ENCODE measurements at places on chromosomes 16 and 17.

GRCh38 chr16:49856672-49857330 is 889 bp upstream of the ZNF423 start:
- DNase-seq, result peak; percentile 76

DNA sequence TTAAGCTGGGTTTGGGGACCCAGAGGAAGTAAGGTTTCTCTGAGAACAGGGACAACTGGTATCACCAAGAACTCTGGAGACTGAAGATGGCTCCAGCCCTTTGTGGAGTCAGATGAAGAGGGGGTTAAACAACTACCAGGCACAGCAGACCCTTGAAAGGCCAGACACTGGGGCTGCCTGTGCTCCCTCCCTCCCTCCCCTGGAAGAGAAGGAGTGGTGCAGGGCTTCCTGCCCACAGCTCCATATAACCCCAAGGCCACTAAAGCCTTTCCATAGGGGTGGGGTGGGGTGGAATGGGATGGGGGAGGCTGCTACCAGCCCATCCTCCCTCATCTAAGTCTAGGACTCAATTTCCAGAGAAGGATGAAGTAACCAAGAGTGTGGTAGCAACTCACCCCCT is 66.7 kb downstream of the CCDC182 start:
- DNase-seq, result no peak

DNA sequence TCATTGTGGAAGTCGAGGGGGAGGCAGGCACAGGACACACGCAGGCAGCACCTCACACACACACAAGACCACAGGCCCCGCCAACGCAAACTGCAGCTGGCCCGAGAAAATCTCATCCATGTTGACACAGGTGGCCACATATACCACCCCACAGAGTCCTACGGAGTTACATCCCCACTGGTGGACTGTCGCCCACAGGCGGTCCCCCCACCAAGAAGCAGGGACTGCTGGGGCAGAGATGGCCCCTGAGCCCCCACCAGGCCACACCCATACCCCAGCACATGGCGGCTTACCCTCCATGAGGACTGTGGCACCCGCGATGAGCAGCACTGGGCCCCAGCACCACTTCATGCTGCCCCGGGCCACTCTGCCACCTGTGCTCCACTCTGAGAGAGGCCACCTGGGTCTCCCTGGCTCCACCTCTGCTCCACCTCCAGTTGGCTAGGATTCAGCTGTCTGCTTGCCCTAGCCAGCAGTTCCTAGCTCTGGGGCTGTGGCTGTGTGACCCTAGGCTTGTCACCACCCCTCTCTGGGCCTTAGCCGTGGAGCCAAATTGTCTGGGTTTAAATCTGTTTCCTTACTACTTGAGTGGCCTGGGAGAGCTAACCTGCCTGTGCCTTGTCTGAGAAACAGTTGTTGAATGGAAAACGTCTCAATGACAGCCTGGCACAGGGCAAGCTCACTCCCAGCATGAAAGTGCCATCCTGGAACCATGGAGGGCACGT is at the start of gene PRSS53:
Gene PRSS53, minus strand, starts transcription at position 485 of the 725 bp plus-strand sequence. Its CDS starts 134 bp downstream, at position 351.
- DNase-seq, result no peak

- DNase-seq, result no peak
These were observed 44.5 kb upstream of the SMPD3 start for GRCh38 chr16:68492543-68493411.

DNA sequence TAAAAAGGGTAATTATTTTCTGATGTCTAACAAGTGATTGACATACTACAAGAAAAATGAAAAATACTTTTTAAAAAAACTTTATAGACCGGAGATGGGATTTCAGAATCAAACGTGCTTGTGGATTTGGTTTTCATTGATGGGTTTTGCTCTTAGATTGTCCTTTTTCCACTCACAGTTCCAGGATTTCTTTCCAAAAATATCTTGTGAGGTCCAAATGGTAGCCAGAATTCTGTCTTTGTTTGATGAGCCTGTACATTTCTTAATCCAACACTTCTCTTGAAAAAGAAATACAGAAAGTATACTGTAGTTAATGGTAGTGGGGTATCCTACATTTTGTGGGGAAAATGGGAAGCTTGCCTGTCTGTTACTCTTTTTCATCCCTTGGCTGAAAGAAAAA is 329.3 kb downstream of the KCNJ2 start:
- no peak for DNase-seq

DNA sequence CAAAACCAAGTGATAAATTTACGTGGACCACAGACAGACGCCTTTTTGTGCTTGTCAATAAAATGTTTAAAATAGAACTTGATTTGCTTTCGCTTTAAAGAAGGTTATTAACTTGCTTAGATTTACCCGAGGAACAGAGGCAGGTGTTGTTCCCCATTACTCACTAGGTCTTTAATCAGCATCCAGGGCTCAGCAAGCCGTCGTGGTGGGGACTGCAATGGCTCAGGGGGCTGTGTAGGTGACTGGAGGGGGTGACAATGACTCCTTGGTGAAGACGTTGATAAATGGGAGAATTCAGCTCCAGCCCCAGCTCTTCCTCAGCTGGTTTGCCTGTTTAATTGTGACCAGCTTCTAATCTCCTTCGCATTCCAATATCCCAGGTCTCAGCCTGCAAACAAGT is 231.4 kb downstream of the TMEM114 start:
- DNase-seq, result no peak

- no peak for DNase-seq
These were observed 17.2 kb downstream of the CHCT1 start for GRCh38 chr17:60439501-60439900.

DNA sequence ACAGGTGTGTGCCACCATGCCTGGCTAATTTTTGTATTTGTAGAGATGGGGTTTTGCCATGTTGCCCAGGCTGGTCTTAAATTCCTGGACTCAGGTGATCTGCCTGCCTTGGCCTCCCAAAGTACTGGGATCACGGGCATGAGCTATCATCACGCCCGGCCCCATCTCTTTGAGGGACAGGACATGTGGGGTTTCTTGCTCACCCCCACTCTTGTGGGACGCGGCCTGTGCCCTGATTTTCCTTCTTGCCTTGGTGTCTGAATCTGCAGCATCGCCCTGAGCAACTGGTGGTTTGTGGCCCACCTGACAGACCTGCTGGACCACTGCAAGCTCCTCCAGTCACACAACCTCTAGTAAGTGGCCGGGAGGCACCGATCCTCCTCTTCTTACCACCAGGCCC is 25.6 kb downstream of the NUP85 start:
- DNase-seq, result no peak

DNA sequence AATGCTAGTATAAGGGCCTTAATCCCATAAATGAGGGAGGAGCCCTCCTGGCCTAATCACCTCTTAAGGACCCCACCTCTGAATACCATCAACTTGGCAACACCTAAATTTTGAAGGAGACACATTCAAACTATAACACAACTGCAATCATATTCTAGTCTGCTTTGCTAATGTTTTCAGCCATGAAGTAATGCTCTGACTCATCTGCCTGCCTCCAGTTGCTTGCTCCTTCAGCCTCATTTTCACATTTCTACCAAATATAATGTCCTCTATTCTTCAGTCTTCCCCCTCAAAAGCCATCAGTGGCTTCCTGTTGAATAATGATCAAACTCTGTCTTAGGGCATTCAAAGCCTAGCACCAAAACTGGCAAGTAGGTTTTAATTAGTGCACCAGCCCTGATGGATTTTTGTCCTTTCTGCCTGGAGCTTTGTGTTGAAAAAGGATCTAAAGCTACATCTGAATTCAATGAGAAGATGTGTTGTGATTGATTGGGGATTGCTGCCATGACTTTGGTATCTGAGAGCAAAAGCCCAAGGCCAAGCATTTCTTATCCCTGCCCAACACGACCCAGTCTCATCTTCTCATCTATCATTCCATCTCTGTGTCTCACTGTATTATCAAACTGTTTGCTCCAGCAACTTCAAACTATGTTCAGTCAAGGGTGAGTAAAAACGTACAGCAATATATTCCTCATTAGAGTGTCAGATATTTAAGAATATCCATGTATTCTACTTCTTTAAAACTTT is 140.8 kb upstream of the ELAC2 start:
- no peak for DNase-seq

DNA sequence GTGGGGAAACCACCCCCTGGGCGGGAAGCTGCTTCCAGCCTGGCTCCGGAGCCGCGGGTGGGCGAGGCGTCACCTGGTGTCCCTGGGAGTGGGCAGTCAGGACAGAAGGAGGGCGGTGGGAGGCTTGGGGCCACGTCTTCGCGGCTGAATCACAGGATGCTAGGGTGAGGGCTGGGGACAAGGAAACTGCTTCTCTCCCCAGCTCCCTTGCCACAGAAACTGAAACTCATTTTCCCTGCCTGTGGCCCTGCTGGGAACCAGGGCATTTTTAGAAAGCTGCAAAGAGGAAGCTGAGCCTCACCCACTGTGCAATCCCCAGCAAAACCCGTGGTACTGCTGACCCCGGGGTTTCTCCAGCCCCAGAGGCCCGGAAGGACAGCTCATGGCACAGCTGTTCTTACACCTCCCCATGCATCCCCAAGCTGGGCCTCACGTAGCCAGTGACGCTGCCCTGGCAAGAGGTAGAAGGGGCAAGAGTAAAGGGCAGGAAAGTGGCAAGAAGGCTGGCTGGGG is 8.2 kb downstream of the RHBDF2 start:
- peak; percentile 84 for DNase-seq

DNA sequence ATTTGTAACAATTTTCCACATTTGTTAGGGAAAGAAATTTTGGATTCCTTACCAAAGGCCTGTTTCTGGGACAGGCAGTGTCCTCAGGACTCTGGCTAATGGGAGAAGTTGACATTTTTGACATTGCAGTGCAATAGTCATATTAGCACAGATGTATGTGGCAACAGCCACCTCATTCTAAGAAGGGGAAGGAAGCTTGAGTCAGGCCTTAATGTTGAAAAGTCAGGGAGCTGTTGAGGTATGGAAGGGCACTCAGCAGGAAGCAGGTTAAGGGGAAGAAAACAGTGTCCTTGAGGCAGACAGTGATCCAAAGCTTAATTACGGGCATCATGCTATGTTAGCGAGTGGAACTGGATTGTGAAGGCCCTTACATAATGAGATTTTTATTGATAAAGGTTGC is 20.9 kb downstream of the AKTIP start:
- no peak for DNase-seq

- no peak for DNase-seq
These were observed 1.9 kb upstream of the CAPN15 start for GRCh38 chr16:525520-526180.

- DNase-seq, result no peak
These were observed 148.7 kb downstream of the AIPL1 start for GRCh38 chr17:6286233-6286632.

GRCh38 chr16:1863681-1864460 is 8.1 kb downstream of the MEIOB start:
- no peak for DNase-seq

DNA sequence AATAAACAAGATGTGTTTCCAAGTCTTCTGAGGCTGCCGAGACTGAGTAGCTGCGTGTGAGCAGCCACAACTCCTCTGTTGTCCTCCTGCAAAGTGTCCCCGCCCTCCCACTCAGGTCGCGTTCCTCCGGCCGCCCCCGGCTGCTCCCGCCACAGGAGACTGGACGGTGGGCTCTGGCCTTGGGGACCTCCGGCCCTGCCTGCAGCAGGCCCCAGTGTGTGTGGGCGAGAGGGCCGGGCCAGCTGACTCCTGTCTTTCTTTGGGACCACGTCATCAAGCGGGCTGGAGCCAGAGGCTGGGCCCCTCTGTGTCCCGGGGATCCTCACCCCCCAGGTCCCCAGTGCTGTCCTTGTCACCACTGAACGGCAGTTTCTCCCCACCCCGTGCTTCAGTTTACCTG is 175.3 kb downstream of the NPIPB11 start:
- DNase-seq, result peak; percentile 68

GRCh38 chr17:41529491-41529915 is 1.4 kb upstream of the KRT19 start:
- no peak for DNase-seq

DNA sequence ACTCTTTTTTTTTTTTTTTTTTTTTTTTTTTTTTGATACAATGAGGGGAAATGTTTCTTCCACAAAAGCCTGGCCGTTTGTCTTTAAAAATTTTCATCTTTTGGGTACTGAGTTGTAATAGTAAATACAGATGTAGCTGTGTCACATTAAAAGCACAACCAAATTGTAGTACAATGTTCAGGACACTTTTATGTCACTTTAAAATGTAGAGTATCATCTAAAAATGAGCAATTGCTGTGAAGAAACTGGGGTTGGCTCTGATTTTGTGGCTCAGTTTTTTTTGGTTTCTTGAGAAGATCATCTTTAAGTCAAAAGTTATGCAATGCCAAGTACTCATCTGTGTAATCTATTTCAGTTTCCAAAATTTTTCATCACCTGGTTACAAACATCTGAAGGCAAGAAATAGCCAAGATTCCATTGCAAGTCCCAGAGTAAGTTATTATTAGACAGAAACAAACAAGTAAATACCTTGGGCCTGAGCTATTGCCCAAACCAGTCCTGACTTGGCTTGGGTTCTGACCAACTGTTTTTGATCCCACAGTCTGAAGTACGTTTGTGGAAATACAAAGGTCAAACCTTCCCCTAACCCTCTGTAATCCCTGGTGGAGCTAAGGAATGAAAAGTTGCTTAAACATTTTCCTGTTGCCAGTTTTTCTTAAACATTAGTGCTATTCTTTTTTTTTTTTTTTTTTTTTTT is 717.2 kb downstream of the WWOX start:
- DNase-seq, result peak; percentile 45

GRCh38 chr16:4261557-4262172 is 11.2 kb downstream of the TFAP4 start:
- DNase-seq, result no peak

DNA sequence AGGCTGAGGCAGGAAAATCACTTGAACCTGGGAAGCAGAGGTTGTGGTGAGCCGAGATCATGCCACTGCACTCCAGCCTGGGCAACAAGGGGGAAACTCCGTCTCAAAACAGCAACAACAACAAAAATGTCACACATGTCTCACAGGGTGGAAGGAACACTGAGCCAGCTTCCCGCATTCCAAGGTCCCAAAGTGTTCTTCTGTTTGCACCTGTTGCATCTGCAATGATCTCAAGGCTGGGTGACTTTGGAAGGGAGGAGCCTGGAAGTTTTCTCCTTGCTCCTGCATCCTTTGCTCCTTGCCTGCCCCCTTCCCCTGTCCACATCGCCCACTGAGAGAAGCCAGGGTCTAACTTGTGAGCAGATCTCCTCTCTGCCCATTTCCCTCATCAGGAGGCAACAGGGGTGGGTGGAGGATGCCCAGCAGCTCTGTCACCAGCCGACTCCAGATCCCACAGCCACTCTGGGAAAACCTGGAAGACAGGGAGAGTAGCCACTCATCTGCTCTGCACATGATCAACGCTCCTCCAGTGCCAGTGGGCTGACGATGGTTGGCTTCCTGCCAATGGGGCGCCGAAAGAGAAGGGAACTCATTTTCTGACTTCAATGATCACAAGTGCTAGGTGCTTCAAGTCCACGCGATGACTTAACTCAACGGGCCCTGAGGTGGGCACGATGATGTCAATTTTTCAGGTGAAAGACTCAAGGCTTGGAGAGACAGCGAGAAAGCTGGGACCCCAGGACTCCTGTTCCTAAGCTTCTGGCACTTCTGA is 12.6 kb downstream of the CHST6 start:
- DNase-seq, result no peak
